ENCODE measurements at places on chromosomes 3 and 15. TPM values are rescaled to one million over a fixed set of nuclear protein-coding genes. Genes with fewer than 3 reads are reported as not detected.

Gene RETNLB
- total RNA-seq, result not detected

Gene CCDC33
- 7.0 TPM for total RNA-seq

Gene SUSD5
- total RNA-seq, result 2.3 TPM

Gene PCBP4
- 14.8 TPM for total RNA-seq

Gene SLC6A1
- total RNA-seq, result not detected

Gene ADPRH
- total RNA-seq, result 2.3 TPM

Gene SH2D7
- total RNA-seq, result not detected

Gene KATNBL1
- total RNA-seq, result 31.4 TPM

Gene SKOR1
- total RNA-seq, result 0.06 TPM

Gene TMEM39A
- total RNA-seq, result 27.8 TPM

Gene BFSP2
- total RNA-seq, result not detected

Gene PDZRN3
- total RNA-seq, result not detected

Gene LMCD1
- 59.3 TPM for total RNA-seq

Gene NR1I2
- total RNA-seq, result not detected

Gene CCR9
- not detected for total RNA-seq

Gene CADPS
- total RNA-seq, result not detected

Gene PRICKLE2
- 2.6 TPM for total RNA-seq

Gene MESD
- 41.0 TPM for total RNA-seq

Gene APBA2
- total RNA-seq, result 19.7 TPM

Gene UBL7
- total RNA-seq, result 45.0 TPM
